Temporal lobe (tissue), 4 donors: ENCODE measurements at places on chromosomes 1 and 21. TPM values are rescaled to one million over a fixed set of nuclear protein-coding genes. Genes with fewer than 3 reads are reported as not detected.

WNT2B gene
- total RNA-seq: 1.5 TPM

RIPPLY3 gene
- total RNA-seq: under 0.01 TPM

CLCA4 gene
- not detected for total RNA-seq

FMO3 gene
- 0.49 TPM for total RNA-seq
